Mesothelial cell of epicardium (in vitro differentiated cells): ENCODE measurements at places on chromosomes 1 and 21. TPM values are rescaled to one million over a fixed set of nuclear protein-coding genes. Genes with fewer than 3 reads are reported as not detected.

OLIG1 gene
- total RNA-seq: not detected in 3 replicates

MYOM3 gene
- total RNA-seq: 0.11 to 0.29 TPM (median 0.13 TPM) in 3 replicates

PANK4 gene
- 43.1 to 50.8 TPM (median 45.4 TPM) in 3 replicates for total RNA-seq

PGLYRP3 gene
- total RNA-seq: not detected in 3 replicates

- no peak for DNase-seq
- no peaks in the 10 kb centered on the region for H3K27me3 ChIP-seq
- H3K27ac ChIP-seq: no peak overlapping the region
- no peak overlapping the region for H3K4me3 ChIP-seq
- H3K36me3 ChIP-seq: peaks cover 15% of the 10 kb centered on the region
- H3K4me1 ChIP-seq: peaks cover 11% of the 10 kb centered on the region
These were observed 31.5 kb downstream of the SNAP47 start for GRCh38 chr1:227766653-227767277.

DNA sequence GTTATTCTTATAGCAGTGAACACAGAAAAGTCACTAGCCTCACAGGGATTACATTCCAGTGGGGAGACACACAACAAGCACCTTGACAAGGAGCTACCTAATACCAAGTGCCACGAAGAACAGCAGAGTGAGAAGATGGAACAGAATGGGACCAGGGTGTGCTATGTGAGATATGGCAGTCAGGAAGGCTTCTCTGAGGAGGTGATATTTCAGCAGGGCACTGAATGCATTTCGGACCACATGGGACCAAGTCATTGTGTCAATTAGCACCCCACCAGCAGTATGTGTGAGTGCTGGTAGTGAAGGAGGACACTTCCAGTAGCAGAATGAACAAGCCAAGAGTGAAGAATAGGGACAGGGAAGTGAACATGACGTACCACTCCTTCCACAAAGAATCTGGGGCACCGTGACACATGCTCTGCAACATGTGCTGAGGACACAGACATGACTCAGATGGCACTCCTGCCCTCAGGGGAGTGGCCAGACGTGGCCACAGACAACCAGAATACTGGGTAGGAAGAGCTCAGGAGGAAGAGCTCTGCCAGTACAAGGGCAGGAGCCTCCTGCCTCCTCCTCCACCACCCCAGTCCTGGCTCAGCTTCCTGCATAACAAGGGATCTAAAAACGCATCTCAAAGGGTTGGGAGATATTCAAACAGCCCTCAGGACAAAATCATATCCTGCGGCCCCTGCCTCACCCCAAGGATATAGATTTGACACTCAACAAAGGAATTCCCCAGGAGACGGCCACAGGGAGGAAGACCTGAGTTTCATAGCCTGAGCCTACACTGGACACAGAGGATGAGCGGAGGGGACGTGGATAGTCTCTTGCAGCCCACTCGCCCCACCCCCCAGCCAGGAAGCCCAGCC lies 102.5 kb downstream of the TRABD2B start:
- peaks cover 7% of the 10 kb centered on the region for H3K27me3 ChIP-seq
- peaks cover 48% of the 10 kb centered on the region for H3K4me1 ChIP-seq
- H3K36me3 ChIP-seq: no peaks in the 10 kb centered on the region
- no peak for DNase-seq
- no peak overlapping the region for H3K27ac ChIP-seq

- peaks cover 8% of the 10 kb centered on the region for H3K4me1 ChIP-seq
- no peak for DNase-seq
- H3K27ac ChIP-seq: no peak overlapping the region
These were observed 3.9 kb upstream of the ARHGAP30 start for GRCh38 chr1:161073474-161074121.

- no peaks in the 10 kb centered on the region for H3K4me1 ChIP-seq
- H3K27ac ChIP-seq: no peak overlapping the region
- H3K36me3 ChIP-seq: no peaks in the 10 kb centered on the region
- H3K4me3 ChIP-seq: no peak overlapping the region
These were observed 15.4 kb downstream of the KCNH1 start for GRCh38 chr1:211118407-211119102.

GRCh38 chr21:21997390-21998333 lies 999.5 kb downstream of the NCAM2 start:
- no peak overlapping the region for H3K4me3 ChIP-seq
- no peaks in the 10 kb centered on the region for H3K27me3 ChIP-seq
- no peak for DNase-seq
- H3K4me1 ChIP-seq: peaks cover 4% of the 10 kb centered on the region
- no peaks in the 10 kb centered on the region for H3K36me3 ChIP-seq
- no peak overlapping the region for H3K27ac ChIP-seq

DNA sequence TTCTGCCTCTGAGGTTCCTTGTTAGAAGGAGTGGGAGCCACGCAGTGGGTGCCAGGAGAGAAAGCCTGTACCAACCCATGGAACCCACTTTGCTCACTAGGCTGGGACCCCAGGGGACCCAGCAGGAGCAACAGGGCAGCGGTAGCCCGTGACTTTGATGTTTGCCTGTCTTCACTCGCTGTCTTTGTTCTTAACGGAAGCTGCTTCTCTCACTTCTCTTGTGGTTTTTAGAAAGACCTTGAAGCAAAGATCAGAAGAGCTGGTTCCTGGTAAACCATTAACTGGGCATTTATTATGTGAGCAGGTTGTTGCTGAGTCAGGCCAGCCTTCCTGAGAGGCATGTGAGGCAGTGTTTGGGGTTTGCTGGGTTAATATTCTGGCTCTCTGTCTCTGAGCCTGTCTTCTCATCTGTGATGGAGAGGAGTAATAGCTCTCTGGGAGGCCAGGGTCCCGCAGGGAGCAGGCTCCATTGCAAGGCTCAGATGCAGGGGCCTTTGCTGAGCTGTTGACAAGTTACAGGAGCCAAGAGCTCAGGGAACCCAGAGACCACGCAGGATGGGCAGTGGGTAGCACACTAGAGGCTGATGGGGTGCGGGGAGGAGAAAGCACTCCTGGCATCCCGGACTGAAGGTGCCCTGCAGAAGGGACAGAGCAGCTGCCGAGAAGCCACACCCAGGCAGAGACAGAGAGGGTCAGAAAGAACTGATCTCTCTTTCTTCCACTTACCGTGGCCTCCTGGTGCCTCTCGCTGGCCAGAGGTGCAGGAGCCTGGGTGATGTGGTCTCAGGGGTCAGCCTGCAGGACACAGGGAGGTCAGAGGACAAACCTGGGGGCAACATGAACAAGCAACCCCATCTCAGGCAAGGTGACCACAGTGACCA lies 367.5 kb upstream of the C1orf174 start:
- no peak overlapping the region for H3K27ac ChIP-seq
- H3K27me3 ChIP-seq: peaks cover 3% of the 10 kb centered on the region
- H3K36me3 ChIP-seq: no peaks in the 10 kb centered on the region
- H3K4me1 ChIP-seq: no peaks in the 10 kb centered on the region

GRCh38 chr1:7371926-7372325 lies 399.2 kb upstream of the VAMP3 start:
- no peak for DNase-seq
- H3K27me3 ChIP-seq: no peaks in the 10 kb centered on the region
- H3K36me3 ChIP-seq: no peaks in the 10 kb centered on the region
- H3K4me3 ChIP-seq: no peak overlapping the region
- no peak overlapping the region for H3K27ac ChIP-seq
- H3K4me1 ChIP-seq: peaks cover 2% of the 10 kb centered on the region

- H3K4me3 ChIP-seq: no peak overlapping the region
- DNase-seq: no peak
- H3K27me3 ChIP-seq: no peaks in the 10 kb centered on the region
- peaks cover 5% of the 10 kb centered on the region for H3K36me3 ChIP-seq
- H3K4me1 ChIP-seq: peaks cover 14% of the 10 kb centered on the region
These were observed 5.2 kb downstream of the ADPRS start for GRCh38 chr1:36093929-36094328.

DNA sequence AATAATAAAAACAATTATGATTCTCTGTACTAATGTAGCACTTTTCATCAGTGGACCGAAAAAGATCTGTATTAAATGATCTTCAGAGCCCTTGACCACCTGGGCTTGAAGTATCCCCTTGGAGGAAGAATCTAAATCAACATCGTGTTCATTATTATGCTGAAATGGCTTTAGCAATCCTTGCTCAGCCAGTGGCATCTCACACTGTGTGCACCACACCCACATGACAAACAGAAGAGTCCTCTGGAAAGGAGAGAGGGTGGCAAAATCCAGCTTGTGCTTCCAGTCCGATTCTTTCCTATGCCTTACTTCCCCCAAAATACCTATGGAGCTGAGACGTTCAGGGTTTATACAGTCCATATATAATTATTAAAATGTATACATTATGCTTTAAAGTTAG lies 318.5 kb upstream of the RUNX1 start:
- H3K27ac ChIP-seq: no peak overlapping the region
- peaks cover 4% of the 10 kb centered on the region for H3K4me1 ChIP-seq
- H3K36me3 ChIP-seq: no peaks in the 10 kb centered on the region
- H3K4me3 ChIP-seq: no peak overlapping the region
